AG09309 (cell line): ENCODE measurements at places on chromosomes 11 and 22.

- no peak for DNase-seq
Measured at GRCh38 chr11:10440401-10440800, 14.7 kb upstream of the AMPD3 start.

- DNase-seq: no peak
Measured at GRCh38 chr11:81658722-81659121, 1074.9 kb downstream of the FAM181B start.

GRCh38 chr22:50506611-50507420 is 686 bp downstream of the LMF2 start:
- no peak for DNase-seq

DNA sequence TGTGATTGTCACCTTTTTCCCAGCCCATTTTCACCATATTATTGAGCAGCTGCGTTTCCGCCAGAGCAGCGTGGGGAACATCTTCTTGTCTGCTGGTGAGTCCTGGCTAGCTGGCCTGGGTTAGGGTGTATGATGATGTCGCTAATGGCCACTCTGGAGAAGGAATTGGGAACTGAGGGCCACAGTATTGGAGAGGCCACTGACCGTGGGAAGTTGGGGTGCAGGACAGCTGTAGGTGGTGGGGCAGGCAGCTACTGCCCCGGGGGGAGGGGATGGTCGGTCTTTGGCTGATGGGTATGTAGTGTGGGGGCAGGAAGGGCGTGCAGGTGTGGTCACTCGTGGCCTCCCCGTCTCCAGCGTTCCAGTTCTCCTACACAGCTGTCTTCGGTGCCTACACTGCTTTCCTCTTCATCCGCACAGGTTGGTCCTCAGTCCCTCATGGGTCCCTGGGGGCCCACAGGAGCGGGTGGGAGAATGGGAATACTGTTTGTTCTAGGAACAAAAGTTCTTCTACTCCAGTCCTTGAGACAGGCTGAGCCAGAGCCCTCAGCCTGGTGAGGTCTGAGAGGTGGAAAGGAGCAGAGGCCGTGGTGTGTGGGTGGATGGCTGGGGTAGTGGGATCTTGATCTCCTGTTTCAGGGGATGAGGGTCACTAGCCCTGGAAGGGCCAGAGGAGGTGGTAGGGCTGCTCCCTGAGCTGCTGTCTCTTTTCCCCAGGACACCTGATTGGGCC is 2.1 kb downstream of the RCE1 start:
- no peak for DNase-seq

GRCh38 chr11:45924036-45924915 is 1.8 kb downstream of the LARGE2 start:
- no peak for DNase-seq

DNA sequence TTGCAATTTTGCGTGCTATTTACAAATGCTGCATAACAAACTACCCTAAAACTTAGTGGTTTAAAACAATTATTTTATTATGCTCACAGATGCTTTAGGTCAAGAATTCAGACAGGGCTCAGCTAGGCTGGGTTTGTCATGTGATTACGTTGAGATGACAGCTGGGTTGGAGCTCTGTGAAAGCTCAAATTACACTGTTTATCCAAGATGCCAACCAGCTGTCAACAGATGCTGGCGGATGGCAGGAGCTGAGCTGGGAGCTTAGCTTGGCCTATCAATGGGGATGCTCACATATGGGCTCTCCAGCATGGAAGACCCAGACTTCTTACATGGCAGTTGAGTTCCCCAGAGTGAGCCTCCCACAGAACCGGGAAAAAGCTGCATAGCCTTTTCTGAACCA is 62.7 kb downstream of the STK33 start:
- no peak for DNase-seq

- DNase-seq: no peak
Measured at GRCh38 chr11:70826541-70827335, 425.6 kb downstream of the SHANK2 start.

DNA sequence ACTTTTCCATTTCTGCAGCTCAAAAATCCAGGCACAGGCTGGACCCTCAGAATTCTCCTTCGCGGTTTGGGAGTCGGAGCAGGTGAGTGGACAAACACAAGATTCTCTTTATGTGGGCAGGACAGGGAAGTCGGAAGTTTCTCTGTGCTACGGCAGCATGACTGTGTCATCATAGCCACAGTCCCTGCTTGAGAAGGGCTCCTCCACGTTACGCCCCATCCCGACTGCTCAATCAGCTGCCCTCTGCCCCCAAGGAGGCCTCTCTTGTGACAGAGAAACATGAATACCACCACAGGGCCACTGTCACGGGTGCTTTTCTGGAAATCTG is 89.0 kb upstream of the SHISAL1 start:
- DNase-seq: no peak

- DNase-seq: no peak
Measured at GRCh38 chr11:113234888-113235287, 79.5 kb upstream of the TTC12 start.
